ENCODE measurements at places on chromosomes 3 and 15. TPM values are rescaled to one million over a fixed set of nuclear protein-coding genes. Genes with fewer than 3 reads are reported as not detected.
A peak's percentile ranks its signal among the peaks of the same experiment; 100 is the strongest.

DNA sequence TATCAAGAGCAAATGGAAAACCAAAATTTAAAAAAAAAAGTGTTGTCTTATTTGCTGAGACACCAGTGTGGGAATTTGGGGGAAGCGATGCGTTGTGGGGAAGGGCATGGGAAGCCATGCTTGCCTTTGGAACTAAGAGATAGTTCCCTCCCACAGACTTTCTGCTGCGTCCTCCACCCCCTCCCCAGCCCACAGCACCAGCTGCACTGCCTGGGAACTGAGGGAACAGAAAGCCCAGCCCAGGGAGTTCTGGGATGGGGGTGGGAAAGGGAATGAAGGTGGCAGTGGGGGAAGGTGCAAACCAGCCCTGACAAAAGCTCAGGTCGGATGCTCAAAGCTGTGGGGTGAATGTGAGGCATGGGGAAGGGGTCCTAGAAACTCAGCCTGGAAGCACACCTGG is 8.1 kb upstream of the NTRK3 start:
- DNase-seq, result no peak

GRCh38 chr3:53803816-53804695 is 42.2 kb downstream of the CHDH start:
- DNase-seq, result no peak

DNA sequence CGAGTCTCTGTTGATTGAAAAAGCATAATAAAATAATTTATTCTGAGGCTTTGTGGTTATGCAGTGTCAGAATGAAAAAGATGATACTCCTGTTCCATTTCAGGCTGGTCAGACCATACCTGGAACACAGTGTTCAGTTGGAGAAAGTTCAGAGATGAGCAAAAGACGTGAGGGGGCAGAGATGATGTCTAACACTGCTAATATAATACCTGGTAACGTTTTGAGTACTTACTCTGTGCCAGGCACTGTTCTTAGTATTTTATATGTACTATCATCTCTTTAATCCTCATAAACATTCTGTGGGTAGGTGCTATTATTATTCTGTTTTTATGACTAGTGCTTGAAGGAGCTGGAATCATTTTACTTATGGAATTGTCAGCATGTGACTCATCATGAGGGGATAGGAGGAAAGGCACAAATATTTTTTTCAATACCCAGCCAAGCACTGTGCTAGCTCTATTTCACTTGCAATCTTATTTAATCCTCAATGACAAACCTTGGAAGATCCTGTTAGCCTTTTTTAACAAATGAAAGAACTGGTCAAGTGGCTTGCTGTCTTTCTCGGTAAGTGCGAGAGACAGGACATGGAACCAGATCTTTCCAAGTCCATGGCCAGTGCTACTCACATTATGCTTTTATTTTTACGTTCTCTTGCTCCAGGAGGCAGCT is 31.8 kb downstream of the IQGAP1 start:
- no peak for DNase-seq

DNA sequence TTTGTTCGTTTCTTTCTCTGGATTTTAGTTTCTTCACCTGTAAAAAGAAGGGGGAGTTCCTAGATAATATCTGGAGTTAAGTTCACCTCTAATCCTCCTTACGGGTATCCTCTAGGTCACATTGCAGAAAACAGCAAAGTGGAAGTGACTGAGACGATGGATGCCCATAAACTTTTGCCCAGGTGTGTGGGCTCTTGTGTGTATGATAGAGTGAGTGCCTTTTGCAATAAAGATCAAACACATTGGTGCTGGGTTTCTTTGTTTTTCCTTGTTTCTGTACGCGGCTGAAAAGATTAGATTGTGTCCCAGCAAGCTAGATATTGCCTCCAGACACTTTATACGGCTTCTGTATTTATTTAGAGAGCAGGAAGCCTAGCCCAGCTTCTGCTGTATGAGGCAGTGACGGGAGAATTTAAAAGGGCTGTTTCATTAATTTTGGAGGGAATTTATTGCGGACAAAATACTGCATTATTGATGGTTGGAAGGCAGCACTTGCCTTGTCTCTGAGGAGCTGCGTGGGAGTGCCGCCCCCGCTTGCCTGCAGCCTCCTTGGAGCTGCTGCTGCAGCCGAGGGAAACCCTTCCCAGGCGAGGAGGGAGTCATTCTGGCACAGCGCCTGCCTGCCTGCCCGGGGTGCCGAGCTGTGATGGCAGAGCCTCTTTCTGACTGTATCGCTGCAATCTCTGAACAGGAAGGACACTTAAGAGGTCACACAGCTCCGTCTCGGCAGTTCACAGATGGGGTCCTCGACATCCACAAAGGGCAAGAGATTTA is 38.5 kb downstream of the PYDC2 start:
- DNase-seq, result no peak

DNA sequence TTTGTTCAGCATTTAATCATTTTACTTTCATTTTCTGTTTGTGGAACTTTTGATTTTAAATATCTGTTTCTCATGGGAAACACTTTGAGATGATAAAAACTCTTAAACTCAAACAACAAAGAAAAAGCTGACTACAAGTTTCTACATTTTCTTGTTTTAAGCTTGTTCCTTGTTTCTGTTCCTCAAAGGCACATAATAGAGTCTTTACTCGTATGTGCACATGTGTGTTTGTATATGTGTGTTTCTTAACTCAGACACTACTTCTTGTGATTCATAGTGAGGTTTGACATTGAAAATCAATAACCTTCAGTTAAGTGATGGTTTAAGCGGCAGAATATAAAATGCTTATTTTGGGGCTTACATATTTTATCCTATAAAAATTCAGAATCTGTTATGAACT is 786.7 kb upstream of the EPHA6 start:
- no peak for DNase-seq

- DNase-seq, result no peak
These were observed 2.2 kb downstream of the GPR149 start for GRCh38 chr3:154427685-154428285.

DNA sequence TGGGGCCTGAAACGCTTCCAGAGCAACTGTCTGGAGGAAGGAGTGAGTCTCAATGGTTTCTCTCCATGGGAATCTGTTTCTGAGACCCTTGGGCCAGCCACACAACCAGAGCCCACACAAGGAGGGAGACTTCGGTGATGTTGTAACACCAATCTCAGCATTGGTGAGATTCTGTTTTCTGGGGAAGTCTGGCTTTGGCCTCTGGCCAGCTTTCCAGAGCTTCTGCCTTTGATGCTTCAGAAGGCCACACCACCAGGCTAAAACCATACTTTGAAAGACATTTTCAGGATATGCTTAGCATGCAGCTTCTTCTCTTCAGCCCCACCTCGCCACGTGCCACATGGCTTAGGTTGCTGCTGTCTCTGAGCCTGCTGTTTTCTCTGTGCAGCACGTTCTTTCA is 3.6 kb upstream of the EEFSEC start:
- DNase-seq, result no peak

GRCh38 chr3:2927259-2927658 is 182.9 kb downstream of the IL5RA start:
- DNase-seq, result no peak

DNA sequence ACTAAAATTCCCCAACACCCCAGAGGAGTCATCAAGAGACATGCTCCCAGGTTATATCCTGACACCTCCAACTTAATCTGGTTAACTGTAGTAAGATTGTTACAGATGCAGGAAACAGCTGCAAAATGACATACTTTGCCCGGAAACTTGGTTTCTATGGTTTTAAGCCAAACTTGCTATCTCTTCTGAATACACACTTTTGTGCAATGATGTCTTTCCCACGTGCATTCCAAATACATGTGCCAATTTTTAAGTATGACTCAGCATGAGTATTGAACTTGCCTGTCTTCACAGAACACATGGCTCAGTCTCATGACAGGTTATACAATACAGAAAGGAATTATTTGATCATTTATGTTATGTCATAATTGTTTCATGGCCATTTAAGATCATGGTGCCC is 207.0 kb upstream of the DCBLD2 start:
- DNase-seq, result peak; percentile 44

DNA sequence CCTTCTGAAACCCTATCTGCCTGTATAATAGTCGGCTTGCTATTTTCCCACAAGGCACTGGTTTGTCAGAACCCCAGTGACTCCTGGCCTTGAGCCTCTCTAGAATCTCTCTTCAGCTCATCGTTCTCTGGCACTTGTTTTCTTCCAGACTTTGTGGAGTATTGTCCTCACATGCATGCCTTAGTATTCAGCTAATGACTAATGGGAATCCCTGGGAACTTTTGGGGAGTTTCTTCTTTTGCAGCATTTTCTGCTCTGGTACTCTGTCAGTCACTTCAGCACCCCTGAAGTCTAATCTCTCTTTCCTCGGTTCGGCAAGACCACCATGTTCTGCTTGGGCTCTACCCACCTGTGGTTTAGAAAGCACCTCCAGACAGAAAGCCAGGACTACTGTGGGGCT is 35.8 kb upstream of the THRB start:
- no peak for DNase-seq

DNA sequence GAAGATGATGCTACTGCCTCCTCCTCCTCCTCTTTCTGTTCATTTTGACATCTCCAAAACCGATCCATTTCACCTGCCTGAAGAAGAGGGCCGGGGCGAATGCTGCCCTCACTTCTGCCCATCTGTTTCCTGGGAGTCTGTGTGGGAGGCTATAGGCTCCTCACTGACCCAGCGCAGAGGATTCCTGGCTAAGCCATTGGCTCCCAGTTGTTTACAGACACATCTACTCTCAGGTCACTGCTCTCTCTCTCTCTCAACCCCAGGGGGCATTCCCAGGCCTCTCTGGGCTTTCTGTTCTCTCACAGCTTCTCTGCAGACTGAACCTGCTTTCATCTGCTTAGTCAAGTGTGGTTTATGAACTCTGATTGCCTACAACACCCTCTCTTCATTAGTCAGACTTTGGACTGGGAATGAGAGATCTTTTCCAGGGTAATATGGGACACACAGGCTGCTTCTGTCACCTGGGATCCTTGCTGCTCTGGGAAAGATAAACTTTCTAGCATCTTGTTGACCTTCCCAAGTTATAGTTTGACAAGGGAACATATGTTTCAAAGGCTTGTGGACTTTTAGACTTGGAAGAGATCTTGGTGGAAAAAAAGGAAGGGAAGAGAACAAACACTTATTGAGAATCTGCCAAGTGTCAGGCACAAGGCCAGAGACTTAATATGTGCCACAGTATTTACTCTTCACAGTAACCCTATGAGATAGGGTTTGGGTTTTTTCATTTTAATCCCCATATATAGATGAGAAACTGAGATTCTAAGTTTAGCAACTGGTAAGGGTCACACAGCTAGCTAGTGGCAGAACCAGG is 30.2 kb upstream of the USP3 start:
- DNase-seq, result no peak

- DNase-seq, result no peak
These were observed 43.2 kb downstream of the HRH1 start for GRCh38 chr3:11197484-11197883.

- no peak for DNase-seq
These were observed 57.7 kb downstream of the FEM1B start for GRCh38 chr15:68335251-68335650.

DNA sequence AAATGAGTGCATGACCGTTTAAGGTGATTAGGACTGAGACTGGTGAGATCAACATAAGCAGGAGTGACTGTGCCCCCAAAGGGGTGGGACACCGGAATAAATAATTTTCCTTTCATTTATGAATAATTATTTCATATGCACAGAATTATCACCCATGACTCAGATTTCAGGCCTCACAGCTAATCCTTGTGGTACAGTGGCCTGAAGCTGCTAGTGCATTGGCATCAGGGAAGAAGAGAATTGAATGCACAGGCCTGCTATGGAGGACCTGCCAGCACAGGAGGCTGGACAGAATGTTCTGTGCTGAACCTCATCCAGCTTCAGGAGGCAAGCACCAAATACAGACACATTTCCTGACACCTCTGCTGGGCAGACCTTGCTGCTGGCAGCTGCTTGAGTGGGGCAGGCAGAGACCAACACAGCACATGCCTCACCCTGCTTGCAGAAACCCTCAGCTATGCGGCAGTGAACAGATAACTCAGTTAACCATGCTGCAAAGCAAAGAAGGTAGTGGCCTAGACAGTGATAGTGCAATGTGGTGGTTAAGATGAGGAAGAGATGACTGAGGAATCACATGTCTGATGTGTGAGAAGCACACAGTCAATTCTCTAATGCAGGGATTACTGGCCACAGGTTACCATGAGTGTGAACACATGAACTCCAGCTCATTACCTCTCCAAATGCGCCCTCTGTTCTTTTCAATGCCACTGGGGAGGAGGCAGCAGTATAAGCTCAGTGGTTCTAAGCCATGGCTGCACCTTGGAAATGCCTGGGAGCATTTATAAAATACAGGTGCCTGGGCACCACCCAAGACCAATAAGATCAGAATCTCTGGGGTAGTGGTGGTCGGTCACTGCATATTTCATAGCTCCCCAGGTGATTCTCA is 68.1 kb upstream of the SCN5A start:
- no peak for DNase-seq

- DNase-seq, result no peak
These were observed 245.0 kb downstream of the KLF13 start for GRCh38 chr15:31571676-31572075.

GRCh38 chr15:42232606-42233005 is 24.5 kb upstream of the VPS39 start:
- DNase-seq, result no peak

DNA sequence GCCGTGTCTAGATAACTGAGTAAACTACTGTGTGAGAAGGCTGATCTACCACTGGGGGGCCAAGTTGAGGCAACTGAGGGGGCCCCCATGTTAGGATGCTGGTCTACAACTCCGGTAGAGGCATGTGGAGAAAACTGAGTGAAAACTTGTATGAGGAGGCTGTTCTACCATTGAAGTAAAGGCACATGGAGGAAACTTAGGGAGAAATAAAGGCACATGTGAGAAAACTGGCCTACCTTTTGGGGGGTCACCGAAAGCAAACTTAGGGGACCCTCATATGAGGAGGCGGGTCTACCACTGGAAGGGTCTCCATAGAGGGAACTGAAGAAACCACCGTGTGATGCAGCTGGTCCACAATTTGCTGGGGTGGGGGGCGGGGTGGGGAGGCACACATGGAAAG is 155.2 kb downstream of the FBLN2 start:
- DNase-seq, result no peak

MTHFS gene
- 26.0 TPM for total RNA-seq

FBXO40 gene
- not detected for total RNA-seq

MAP2K5 gene
- total RNA-seq, result 7.4 TPM

EXD1 gene
- not detected for total RNA-seq

GPR160 gene
- 2.1 TPM for total RNA-seq

GXYLT2 gene
- total RNA-seq, result 4.3 TPM

SLC12A8 gene
- 9.3 TPM for total RNA-seq

LIPC gene
- total RNA-seq, result not detected

DIS3L gene
- total RNA-seq, result 33.3 TPM

ITIH4 gene
- 1.7 TPM for total RNA-seq

RBM6 gene
- total RNA-seq, result 33.8 TPM

ROPN1 gene
- not detected for total RNA-seq

POLQ gene
- 4.0 TPM for total RNA-seq

LDHAL6B gene
- not detected for total RNA-seq

RGMA gene
- total RNA-seq, result 0.42 TPM

TMEM266 gene
- not detected for total RNA-seq

SCAANT1 gene
- total RNA-seq, result not detected

CCR5 gene
- 0.12 TPM for total RNA-seq

CIB2 gene
- 5.2 TPM for total RNA-seq
